ENCODE measurements at places on chromosomes 7 and 10. TPM values are rescaled to one million over a fixed set of nuclear protein-coding genes. Genes with fewer than 3 reads are reported as not detected.

DNA sequence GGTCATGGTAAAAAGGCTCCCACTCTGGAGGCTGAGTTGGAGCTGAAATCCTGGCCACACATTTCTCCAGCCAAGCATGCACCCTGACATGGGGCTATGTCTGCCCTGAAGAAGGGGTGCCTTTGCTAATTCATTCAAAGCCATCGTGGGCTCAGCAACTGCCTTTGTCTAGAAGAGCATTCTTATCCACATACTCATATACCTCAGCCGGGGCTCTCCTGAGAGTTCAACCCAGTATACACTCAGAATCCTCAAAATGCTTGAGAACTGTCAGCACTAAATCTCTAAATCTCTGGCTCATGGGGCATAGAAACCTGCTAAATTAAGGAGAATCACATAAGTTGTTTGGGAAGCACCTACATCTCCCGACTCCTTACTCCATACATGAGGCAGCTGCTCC is 89.3 kb downstream of the MRPL32 start:
- H3K27ac ChIP-seq = no peak overlapping the region
- H3K4me1 ChIP-seq = no peaks in the 10 kb centered on the region
- no peaks in the 10 kb centered on the region for H3K36me3 ChIP-seq
- H3K27me3 ChIP-seq = no peaks in the 10 kb centered on the region
- DNase-seq = no peak

DNA sequence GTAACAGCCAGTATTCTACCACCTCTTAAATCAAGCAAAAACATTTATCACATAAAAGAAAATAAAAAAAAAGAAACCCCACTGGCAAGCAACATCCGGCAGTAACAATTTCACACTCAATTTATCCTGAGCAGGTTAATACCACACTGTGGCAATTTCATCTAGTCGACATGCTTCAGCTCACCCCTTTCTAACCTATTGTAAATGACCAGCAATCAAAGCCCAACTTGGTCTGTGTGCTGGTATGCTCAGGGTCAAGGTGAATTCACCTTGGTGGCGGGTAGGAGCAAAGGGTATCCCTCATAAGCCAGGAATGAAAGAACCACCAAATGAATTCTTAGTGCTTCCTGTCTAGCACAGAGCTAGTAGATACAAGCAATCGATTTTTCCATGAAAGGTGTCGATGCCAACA is 109.1 kb upstream of the AFAP1L2 start:
- no peak overlapping the region for H3K27ac ChIP-seq
- no peak overlapping the region for H3K4me3 ChIP-seq
- no peak for DNase-seq

- H3K4me1 ChIP-seq = peaks cover 35% of the 10 kb centered on the region
- no peaks in the 10 kb centered on the region for H3K36me3 ChIP-seq
- no peak overlapping the region for H3K27ac ChIP-seq
- peaks cover 90% of the 10 kb centered on the region for H3K27me3 ChIP-seq
- no peak for DNase-seq
Measured at GRCh38 chr7:27245798-27246691, 3.4 kb downstream of the EVX1 start.

DNA sequence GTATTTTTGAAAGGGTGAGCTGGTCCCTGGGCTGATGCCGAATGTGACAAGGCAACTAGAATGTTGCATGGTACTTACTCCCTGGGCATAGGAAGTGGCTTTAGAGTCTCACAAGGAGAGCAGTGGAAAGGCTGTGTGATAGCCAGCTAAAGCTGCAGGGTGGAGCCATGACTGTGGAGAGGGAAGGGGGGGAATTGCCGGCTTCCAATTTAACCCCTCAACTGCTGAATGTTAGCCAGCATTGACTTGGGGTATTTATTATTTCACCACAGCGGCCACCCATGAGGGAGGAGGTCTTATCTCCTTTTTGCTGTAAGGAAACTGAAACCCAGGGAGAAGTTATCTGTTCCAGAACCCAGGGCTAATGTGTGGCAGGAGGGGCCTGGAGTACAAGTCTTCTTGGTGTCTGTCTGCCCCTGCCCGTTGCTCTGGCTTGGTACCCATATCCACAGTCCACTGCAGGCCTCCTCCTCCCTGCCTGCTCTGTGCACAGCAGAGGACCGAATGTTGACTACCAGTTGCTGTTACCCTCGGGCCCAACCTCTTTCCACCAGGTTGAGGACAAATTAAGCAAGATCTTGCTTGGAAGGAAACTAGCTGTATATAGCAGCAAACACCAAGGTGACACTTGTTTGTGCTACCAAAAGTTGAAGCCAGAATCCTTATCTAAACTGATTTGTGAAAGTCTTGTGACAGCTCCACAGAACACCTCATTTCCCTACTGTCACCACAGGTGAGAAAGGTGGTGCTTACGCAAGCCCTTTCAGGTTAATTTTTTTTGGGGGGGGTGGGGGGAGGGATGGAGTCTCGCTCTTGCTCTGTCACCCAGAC is 37.6 kb downstream of the WBP1L start:
- H3K27me3 ChIP-seq = no peaks in the 10 kb centered on the region
- no peak for DNase-seq
- peak overlapping the region; percentile 85 for H3K27ac ChIP-seq

- H3K4me1 ChIP-seq = no peaks in the 10 kb centered on the region
- no peaks in the 10 kb centered on the region for H3K27me3 ChIP-seq
- H3K36me3 ChIP-seq = no peaks in the 10 kb centered on the region
- DNase-seq = no peak
- no peak overlapping the region for H3K4me3 ChIP-seq
Measured at GRCh38 chr7:9603291-9603690, 1169.9 kb downstream of the NXPH1 start.

GRCh38 chr7:66055321-66055956 is 20.2 kb upstream of the ASL start:
- no peak overlapping the region for H3K27ac ChIP-seq
- H3K27me3 ChIP-seq = no peaks in the 10 kb centered on the region
- peaks cover 4% of the 10 kb centered on the region for H3K4me1 ChIP-seq
- no peaks in the 10 kb centered on the region for H3K36me3 ChIP-seq
- no peak for DNase-seq

- H3K4me1 ChIP-seq = no peaks in the 10 kb centered on the region
- no peaks in the 10 kb centered on the region for H3K36me3 ChIP-seq
- H3K4me3 ChIP-seq = no peak overlapping the region
- no peak overlapping the region for H3K27ac ChIP-seq
Measured at GRCh38 chr7:55308186-55308929, 56.8 kb upstream of the LANCL2 start.

- peak overlapping the region; percentile 59 for H3K27ac ChIP-seq
- peaks cover 45% of the 10 kb centered on the region for H3K4me1 ChIP-seq
- DNase-seq = no peak
- no peaks in the 10 kb centered on the region for H3K27me3 ChIP-seq
Measured at GRCh38 chr7:37285706-37286453, 162.8 kb downstream of the ELMO1 start.

DNAJB12 gene
- total RNA-seq = 48.6 TPM

- H3K4me1 ChIP-seq = no peaks in the 10 kb centered on the region
- no peak for DNase-seq
- H3K27ac ChIP-seq = no peak overlapping the region
- no peaks in the 10 kb centered on the region for H3K27me3 ChIP-seq
- H3K4me3 ChIP-seq = no peak overlapping the region
Measured at GRCh38 chr7:146754385-146754784, 637.8 kb downstream of the CNTNAP2 start.

DNA sequence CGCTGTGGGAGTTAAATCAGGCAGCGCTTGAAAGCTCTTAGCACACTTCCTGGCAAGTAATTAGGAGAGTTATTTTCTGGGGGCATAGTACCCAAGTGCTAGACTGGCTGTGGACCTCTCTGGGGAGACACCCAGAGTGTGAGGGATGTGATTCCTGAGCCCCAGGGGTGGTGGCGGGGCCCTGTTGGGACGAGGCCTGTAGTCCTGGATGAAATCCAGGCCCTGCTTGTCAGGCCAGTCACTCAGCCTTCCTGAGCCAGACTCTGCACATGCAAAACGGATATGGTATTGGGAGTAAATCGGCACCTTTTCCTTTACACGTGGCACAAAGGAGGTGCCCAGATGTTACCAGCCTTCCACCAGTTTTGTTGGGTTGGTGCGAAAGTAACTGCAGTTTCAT is 31.2 kb downstream of the TRRAP start:
- H3K36me3 ChIP-seq = peaks cover 94% of the 10 kb centered on the region
- H3K4me3 ChIP-seq = no peak overlapping the region
- no peak overlapping the region for H3K27ac ChIP-seq

GRCh38 chr7:34011017-34011695 is 105.8 kb downstream of the BMPER start:
- DNase-seq = no peak
- no peaks in the 10 kb centered on the region for H3K36me3 ChIP-seq
- H3K4me1 ChIP-seq = no peaks in the 10 kb centered on the region
- H3K27ac ChIP-seq = no peak overlapping the region

DNA sequence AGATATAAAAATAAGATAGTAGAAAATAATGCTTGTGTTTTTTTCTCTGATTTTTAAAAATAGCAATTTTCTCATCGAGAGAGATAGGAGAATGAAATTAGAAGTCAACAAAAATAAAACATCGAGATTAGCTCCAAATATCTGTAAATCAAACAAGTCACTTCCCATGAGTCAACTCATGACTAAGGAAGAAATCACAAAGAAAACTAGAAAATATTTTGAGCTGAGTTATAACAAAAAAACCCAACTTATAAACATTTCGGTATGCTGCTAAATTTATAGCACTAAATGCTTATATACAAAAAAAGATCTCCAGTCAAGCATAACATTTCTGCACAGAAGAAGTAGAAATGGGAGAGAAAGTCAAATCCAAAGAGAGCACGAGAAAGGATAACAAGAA is 140.1 kb downstream of the ITGA8 start:
- DNase-seq = no peak
- no peaks in the 10 kb centered on the region for H3K4me1 ChIP-seq
- no peak overlapping the region for H3K27ac ChIP-seq
- H3K4me3 ChIP-seq = no peak overlapping the region
- no peaks in the 10 kb centered on the region for H3K27me3 ChIP-seq

DNA sequence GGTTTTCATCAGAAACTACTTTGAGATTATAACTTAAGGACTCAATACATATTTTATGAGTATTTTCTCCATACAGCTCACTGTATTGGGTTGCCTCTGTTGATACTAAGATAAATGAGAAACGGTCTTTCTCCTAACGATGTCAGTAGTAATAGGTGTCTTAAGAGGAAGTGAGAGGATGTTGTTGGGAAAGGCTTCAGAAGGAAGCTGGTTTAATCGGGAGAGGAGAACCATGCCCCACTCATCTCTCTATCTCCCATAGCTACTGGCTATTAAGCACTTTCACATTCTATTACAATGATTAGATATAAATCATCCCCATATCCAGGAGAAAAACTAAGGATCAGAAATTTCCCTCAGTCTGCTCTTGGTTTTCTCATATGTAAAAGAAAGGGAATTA is 2.0 kb downstream of the CLEC5A start:
- no peaks in the 10 kb centered on the region for H3K27me3 ChIP-seq
- H3K4me1 ChIP-seq = no peaks in the 10 kb centered on the region
- no peak for DNase-seq

VGF gene
- 0.33 TPM for total RNA-seq

GRCh38 chr10:10701084-10701611 is 316.5 kb upstream of the CELF2 start:
- no peaks in the 10 kb centered on the region for H3K4me1 ChIP-seq
- no peak overlapping the region for H3K27ac ChIP-seq
- no peaks in the 10 kb centered on the region for H3K27me3 ChIP-seq
- no peak for DNase-seq

ZNF783 gene
- total RNA-seq = 13.8 TPM

VWA2 gene
- total RNA-seq = 16.8 TPM

IRF5 gene
- total RNA-seq = 83.8 TPM

GRCh38 chr7:37031571-37032257 is 307.4 kb upstream of the AOAH start:
- H3K27ac ChIP-seq = peak overlapping the region; percentile 73
- DNase-seq = peak; percentile 89
- no peaks in the 10 kb centered on the region for H3K27me3 ChIP-seq
- no peak overlapping the region for H3K4me3 ChIP-seq
- H3K36me3 ChIP-seq = no peaks in the 10 kb centered on the region

MYL10 gene
- not detected for total RNA-seq

DNA sequence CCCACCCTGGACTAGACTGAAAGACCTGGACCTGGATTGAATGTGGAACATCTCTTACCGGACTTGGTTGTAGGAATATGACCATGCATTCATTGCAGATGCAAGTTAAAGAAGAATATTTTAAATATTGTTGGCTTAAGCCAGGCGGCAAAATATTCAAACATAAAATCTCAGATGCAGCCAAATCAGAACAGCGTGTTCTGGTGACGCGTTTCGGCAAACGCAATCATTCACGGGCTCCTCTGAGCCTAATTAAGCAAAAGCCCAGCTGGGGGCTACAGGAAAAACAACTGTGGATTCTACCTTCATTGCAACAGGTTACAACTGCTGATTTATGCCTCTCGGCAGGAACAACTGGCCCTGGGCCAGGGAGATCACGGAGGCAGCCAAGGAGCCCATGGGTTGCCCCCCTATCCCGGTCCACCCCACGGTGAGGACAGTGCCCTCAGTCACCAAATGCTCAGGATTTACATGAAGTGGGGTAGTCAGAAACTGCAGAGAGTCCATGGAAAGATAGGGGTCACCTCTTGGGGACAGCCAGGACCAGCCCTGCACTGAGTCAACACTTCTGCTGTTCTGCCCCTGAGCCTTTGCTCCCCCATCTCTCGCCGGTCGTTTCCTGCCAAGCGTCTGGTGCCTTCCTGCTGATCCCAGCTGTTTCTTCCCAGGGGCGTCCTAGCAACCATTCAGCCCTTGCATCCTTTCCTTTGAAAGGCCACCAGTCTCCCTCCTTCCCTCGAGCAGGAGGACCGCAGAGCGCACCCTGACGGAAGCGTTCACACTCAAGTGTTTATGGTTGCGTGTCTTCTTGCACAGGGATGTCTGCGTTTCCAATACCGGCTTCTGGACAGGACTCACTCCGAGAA is 64.4 kb upstream of the SFMBT2 start:
- H3K27ac ChIP-seq = no peak overlapping the region
- H3K27me3 ChIP-seq = no peaks in the 10 kb centered on the region
- H3K4me3 ChIP-seq = no peak overlapping the region
- no peaks in the 10 kb centered on the region for H3K36me3 ChIP-seq
- no peak for DNase-seq

GRCh38 chr7:86949052-86949778 is 110.2 kb downstream of the ELAPOR2 start:
- no peak for DNase-seq
- H3K27ac ChIP-seq = no peak overlapping the region
- H3K4me3 ChIP-seq = no peak overlapping the region
- peaks cover 4% of the 10 kb centered on the region for H3K4me1 ChIP-seq
- H3K27me3 ChIP-seq = no peaks in the 10 kb centered on the region

NEURL1 gene
- 0.30 TPM for total RNA-seq

DNA sequence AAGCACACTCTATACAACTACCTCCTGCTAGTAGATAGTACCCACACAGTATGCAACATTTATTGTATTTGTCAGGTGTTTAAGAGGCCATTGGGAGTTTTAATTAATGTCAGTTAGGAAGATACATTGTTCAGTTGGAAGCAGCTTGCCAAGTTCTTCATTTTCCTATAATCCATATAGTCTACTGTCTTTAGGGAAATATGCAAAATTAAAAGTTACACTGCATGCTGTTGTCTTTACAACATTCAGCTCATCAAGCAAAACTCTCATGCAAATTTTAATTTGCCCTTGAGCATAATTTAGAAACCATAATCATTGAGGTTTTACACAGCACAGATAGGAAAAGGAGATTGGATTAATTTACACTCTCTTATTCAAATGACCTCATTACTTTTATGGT is 17.4 kb downstream of the FOXP2 start:
- H3K36me3 ChIP-seq = no peaks in the 10 kb centered on the region
- H3K27ac ChIP-seq = no peak overlapping the region
- H3K4me3 ChIP-seq = no peak overlapping the region
- no peaks in the 10 kb centered on the region for H3K4me1 ChIP-seq
- no peaks in the 10 kb centered on the region for H3K27me3 ChIP-seq
